Effector memory CD4-positive, alpha-beta T cell (primary cell): ENCODE measurements at places on chromosomes 2 and 18.

GRCh38 chr18:10894501-10894900, 254.9 kb downstream of the PIEZO2 start:
- DNase-seq, result no peak

DNA sequence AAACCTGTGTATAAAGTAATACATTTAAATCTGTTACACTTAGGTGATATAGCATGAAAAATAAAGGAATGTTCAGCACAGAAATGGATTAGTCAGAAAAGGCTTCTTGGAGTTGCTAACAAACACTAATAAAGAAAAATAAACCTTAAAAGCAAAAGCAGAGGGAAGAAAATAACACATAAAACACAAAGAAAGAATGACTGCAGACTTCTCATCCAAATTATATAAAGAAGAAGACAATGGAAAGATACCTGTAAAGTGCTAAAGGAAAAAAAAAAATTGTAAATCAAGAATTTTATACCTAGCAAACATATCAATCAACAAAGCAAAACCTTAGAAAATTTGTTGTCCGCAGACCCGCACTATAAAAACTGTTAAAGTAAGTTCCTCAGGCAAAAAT, 63.6 kb downstream of the EXOC6B start:
- DNase-seq, result no peak

GRCh38 chr2:150127995-150128394, 359.5 kb downstream of the RND3 start:
- no peak for DNase-seq

DNA sequence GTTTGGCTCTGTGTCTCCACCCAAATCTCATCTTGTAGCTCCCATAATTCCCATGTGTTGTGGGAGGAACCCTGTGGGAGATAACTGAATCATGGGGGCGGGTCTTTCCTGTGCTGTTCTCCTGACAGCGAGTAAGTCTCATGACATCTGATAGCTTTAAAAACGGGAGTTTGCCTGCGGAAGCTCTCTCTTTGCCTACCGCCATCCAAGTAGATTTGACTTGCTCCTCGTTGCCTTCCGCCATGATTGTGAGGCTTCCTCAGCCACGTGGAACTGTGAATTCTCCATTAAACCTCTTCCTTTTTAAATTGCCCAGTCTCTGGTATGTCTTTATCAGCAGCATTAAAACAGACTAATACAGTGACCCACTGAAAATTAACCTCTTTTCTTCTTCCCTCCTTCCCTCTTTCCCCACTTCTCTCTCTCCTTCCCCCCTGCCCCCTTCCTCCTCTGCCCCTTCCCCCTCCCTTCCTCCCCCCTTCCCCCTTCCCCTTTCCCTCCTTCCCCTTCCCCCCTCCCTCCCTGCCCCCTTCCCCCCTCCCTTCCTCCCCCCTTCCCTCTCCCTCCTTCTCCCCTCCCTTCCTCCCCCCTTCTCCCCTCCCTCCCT, 818.8 kb downstream of the SLC4A3 start:
- DNase-seq, result no peak

DNA sequence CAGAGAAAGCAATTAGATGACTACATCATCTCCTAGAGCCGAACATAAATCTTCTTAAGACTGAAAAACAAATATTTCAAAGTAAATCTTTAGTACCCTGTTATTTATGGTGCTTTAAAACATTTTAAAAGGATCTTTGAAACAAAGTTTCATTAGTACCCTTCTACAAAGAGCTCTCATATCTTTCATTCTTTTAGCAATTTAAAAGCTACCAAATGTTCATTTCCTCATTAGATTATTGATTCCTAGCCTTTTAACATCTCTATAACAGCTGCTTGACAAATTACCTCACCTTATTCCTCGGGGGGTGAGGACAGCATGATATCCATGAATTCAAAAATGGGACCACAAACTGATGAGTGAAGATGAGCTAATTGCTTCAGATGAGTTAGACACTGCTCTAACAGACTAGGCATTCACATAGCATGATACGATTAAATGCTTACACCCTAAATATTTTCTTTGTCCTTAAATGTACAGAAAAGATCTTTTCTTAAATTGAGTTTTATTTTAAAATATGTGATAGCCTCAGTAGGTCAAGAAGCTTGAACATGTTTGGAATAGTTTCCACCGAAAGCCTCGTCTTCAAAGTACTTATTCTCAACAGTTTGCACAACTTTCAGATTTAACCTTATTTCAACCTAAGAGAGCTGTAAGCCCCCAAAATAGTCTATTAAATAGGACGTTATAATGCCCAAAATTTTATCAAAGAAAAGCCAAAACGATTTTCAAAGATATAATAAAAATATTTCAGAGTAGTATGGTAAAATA, 2.1 kb downstream of the ATAD2B start:
- DNase-seq, result no peak

- DNase-seq, result no peak
Measured at GRCh38 chr2:200871151-200871550, 6.7 kb upstream of the CLK1 start.

DNA sequence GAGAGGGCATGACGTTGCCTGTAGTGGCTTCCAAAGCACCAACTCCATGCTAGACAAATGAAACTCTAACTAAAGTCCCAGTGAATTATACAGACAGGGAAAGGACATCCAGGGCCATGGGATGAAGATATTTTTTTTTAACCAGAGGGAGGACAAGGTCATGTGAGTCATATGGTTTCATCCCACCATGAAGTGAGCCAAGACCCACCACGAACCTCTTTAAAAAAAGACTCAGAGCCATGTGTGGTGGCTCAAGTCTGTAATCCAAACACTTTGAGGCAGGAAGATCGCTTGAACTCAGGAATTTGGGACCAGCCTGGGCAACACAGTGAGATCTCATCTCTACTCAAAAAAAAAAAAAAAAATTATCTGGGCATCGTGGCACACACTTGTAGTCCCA, 115.2 kb downstream of the LIPG start:
- DNase-seq, result no peak

GRCh38 chr2:112728029-112728362, 7.2 kb downstream of the NT5DC4 start:
- DNase-seq, result no peak

GRCh38 chr2:22734373-22735045, 650.5 kb upstream of the KLHL29 start:
- DNase-seq, result no peak

GRCh38 chr18:10296491-10296890, 157.9 kb upstream of the APCDD1 start:
- DNase-seq, result no peak

- no peak for DNase-seq
Measured at GRCh38 chr2:160028431-160029269, 33.8 kb downstream of the PLA2R1 start.

GRCh38 chr18:77366720-77367641, 117.3 kb downstream of the GALR1 start:
- DNase-seq, result no peak

DNA sequence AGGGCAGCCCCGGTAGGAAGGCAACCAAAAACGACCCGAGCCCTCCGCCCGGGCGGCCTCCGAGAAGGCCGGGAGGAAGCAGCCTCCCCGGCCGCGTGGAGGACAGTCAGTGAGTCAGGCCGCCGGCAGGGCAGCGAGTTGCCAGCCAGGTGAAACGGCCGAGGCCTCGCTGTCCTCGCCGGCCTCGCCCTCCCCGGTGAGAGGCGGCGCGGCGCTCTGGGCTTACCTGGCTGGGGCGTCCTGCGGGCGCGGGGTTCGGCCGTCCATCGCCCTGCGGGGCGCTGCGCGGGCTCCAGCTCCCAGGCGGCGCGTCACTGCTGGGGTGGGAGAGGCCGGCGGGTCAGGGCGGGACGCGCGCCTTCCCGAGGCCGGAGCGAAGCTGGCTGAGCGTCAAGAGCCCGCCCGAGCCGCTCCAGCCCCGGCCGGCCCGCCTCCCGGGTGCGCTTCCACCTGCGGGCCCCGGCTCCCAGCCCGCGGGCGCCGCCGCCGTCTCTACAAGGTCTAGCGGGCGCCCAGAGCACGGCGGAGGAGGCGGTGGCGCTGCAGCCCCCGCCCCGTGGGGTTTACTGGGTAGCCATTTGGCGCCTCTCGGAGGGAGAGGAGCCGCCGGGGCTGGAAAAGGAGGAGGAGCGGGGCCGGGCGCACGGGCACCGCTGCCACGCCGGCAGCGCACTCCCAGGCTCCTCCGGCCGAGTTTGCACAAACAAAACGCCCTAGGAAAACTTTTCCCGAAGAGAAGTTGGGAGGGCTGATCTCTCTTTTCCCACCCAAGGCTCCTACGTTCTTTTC, 499 bp downstream of the COBLL1 start:
- no peak for DNase-seq

DNA sequence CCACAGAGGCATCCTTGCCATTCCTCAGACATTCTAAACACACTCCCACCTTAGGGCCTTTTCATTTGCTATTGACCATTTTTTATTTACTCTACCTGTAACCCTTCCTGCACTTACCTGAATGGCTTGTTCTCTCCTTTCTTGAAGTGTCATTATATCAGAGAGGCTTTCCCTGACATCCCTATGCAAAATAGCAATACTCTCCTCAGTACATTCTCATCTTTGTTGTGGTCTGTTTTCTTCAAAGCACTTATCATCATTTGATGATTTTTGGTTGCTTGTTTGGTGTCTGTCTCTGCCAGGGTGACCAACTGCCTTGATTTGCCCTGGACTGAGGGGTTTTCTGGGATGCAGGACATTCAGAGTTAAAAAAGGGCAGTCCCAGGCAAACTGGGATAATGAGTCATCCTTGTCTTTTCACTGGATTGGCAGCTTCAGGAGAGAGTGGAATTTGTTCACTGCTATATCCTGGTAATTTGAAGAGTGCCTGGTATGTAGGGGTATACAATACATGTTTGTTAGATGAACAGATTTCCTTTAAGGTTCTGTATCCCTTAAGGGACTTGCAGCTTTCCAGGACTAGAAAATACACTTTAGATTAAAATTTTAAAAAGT, 102.4 kb downstream of the BABAM2 start:
- DNase-seq, result no peak

- no peak for DNase-seq
Measured at GRCh38 chr2:200258881-200259576, 47.5 kb upstream of the SPATS2L start.

GRCh38 chr2:142834021-142834420, 43.4 kb upstream of the KYNU start:
- DNase-seq, result no peak

DNA sequence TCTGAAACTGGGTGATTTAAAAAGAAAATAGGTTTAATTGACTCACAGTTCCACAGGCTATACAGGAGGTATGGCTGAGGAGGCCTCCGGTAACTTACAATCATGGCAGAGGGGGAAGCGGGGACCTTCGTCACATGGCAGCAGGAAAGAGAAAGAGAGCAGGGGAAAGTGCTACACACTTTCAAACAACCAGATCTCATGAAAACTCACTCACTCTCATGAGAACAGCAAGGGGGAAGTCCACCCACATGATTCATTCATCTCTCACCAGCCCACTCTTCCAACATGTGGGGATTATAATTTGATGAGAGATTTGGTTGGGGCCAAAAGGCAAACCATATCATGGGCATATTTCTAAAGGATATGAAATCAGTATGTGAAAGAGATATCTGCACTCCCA, 12.0 kb upstream of the ARHGAP15 start:
- DNase-seq, result no peak

DNA sequence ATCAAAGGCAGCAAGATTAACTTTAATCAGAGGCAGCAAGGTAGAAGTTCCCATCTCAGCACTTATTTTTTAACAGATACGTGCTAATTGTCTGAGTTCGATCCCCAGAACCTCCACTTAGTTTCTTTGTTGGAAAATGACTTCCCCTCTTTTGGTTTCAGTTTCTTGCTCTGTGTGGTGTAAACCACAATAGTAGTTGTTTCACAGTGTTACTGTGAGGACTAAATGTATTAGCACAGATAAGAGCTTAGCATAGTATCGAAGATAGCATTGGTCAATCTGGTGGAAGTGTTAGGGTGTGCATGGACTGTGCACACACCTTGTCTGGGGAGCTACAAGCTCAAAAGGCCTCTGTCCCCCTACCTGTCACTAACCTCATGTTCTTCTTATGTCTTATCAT, 988.3 kb upstream of the GYPC start:
- DNase-seq, result no peak

DNA sequence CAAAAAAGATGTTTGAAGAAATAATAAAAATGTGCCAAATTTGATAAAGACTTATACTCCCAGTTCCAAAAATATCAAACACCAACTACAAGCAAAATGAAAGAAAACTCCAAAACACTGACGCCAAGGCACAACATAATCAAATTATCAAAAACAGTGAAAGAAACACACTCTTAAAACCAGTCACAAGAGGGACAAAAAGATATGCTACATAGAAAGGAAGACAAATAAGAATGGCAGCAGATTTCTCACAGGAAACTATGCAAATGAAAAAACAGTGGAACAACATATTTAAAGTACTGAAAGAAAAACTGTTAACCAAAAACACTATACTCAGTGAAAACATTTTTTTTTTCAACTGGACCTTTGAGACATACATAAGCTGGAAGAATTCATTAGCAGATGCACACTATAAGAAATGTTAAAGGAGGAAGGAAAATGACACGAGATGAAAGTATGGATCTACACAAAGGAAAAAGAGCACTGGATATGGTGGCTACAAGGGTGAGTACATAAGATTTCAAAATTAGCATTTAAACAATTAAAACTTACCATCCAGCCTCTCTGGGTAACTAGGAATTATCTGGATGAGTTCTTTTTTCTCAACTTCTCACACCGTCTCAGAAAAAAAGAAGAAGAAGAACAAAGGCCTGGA, 94.0 kb upstream of the ACVR1C start:
- no peak for DNase-seq
